ENCODE measurements at places on chromosomes 3 and 15. TPM values are rescaled to one million over a fixed set of nuclear protein-coding genes. Genes with fewer than 3 reads are reported as not detected.

DNA sequence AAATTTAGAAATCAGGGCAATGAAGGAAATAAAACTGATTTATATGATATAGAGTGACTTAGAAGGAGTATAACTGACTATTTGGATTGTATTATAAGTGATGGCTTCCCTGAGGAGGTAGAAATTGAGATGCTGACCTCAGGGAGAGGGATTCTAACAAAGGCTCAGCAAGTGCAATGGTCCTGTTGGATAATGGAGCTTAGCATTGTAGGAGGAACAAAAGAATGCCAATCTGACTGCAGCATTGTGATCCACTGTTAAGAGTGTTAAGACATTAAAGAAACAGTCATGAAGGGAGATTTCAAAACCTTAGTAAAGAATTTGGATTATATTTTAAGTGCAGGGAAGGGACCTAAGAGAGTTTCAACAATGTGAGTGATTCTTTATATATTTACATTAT lies 158.4 kb upstream of the NAALADL2 start:
- no peak for DNase-seq
- no peak overlapping the region for H3K27ac ChIP-seq
- H3K4me3 ChIP-seq = no peak overlapping the region
- no peaks in the 10 kb centered on the region for H3K4me1 ChIP-seq
- no peaks in the 10 kb centered on the region for H3K36me3 ChIP-seq

- no peak overlapping the region for H3K4me3 ChIP-seq
- H3K27ac ChIP-seq = no peak overlapping the region
- no peak for DNase-seq
- H3K27me3 ChIP-seq = no peaks in the 10 kb centered on the region
- no peaks in the 10 kb centered on the region for H3K4me1 ChIP-seq
Observed at GRCh38 chr3:57179580-57180410, 14.6 kb upstream of the IL17RD start.

GRCh38 chr3:183878071-183878470 lies 6.6 kb downstream of the PARL start:
- H3K27ac ChIP-seq = no peak overlapping the region
- peaks cover 14% of the 10 kb centered on the region for H3K4me1 ChIP-seq
- H3K36me3 ChIP-seq = peaks cover 7% of the 10 kb centered on the region
- peak; percentile 39 for DNase-seq
- H3K27me3 ChIP-seq = no peaks in the 10 kb centered on the region

GRCh38 chr15:31339558-31339895 lies 12.9 kb downstream of the KLF13 start:
- H3K27me3 ChIP-seq = no peaks in the 10 kb centered on the region
- peaks cover 99% of the 10 kb centered on the region for H3K4me1 ChIP-seq
- H3K36me3 ChIP-seq = no peaks in the 10 kb centered on the region
- H3K4me3 ChIP-seq = peak overlapping the region; percentile 8

DNA sequence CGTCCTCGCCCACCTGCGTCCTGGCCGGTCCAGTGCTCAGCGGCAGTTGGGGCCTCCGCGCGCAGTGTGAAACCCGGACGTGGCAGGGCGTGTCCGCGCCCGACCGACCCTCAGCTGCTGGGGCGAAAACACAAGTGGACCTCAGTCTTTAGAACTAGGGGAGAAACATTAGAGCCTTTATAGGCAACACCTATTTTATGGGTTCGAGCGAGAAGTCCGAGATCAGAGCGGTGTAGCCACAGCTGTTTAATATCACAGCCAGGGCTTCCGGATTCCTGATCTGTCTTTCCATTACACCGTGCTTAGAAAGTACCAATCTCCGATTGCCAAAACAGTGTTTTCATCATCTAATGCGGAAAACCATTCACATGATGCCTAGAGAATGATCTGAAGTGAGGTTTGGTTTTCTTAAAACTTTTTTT lies 506 bp downstream of the RAD51 start:
- DNase-seq = no peak
- peak overlapping the region; percentile 80 for H3K4me3 ChIP-seq
- peaks cover 16% of the 10 kb centered on the region for H3K4me1 ChIP-seq
- H3K27me3 ChIP-seq = no peaks in the 10 kb centered on the region
- H3K27ac ChIP-seq = no peak overlapping the region

GRCh38 chr15:98609144-98609852 lies 39.0 kb upstream of the IGF1R start:
- H3K4me3 ChIP-seq = no peak overlapping the region
- no peaks in the 10 kb centered on the region for H3K27me3 ChIP-seq
- no peak for DNase-seq

DNA sequence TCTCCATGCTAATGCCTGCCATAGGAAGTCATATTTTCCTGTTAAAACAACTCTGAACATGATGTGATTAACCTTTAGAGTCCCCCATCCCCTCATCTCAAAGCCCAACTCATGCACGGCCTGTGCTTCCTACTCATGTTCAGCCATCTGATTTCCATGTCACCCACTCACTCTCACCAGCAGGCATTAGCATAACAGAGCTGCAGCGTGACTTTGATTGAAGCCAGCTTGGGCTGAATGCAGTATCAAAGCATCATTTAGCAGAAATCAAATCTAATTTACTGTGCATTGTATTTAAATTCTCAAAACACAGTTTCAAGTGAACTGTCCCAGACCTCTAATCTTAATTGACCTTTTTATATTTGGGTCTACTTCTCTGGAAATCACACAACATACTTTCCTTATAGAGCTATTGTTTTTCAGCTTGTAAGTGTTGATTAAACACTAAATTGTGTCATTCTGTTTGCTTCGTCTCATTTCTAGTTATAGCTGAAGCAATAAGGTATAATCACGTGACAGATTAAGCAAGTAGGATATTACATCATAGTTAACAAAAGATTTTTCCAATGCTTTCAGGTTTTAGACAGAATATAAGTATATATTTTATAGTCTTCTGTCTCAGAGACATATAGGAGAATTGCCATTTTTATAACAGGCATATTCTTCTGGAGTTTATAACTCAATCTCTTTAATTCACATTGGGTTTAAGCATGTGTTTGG lies 501.5 kb downstream of the ROBO2 start:
- H3K4me3 ChIP-seq = no peak overlapping the region
- H3K36me3 ChIP-seq = no peaks in the 10 kb centered on the region
- H3K4me1 ChIP-seq = no peaks in the 10 kb centered on the region
- DNase-seq = no peak
- H3K27me3 ChIP-seq = no peaks in the 10 kb centered on the region

DNA sequence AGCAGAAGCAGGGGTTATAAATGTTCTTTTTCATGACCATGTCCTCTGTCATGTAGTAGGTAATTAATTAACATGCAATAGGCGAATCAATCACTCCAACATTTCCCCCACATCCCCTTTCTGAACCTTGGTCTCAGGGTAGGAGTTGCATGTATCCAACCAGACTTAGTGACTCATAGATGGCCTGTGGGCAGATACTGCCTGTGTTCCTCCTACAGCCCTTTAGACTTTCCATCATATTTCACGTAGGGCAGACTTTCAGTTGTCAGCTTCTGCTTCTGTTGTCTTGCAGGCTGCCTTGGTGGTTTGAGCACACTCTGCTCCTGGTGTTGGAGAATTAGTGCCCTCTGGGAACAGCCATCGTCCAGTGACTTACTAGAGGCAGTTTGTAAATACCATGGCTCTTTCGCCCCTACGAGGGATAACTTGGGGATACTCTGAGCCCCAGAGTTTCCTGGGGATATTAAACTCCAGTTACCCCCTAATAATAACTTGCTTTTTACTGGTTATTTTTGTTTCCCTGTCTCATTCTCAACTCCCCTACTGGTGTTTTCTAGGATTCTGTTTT lies 244.4 kb downstream of the EDEM1 start:
- H3K4me3 ChIP-seq = no peak overlapping the region
- H3K27me3 ChIP-seq = no peaks in the 10 kb centered on the region
- no peak overlapping the region for H3K27ac ChIP-seq
- no peaks in the 10 kb centered on the region for H3K36me3 ChIP-seq
- H3K4me1 ChIP-seq = no peaks in the 10 kb centered on the region
- no peak for DNase-seq

- no peak overlapping the region for H3K4me3 ChIP-seq
- peaks cover 57% of the 10 kb centered on the region for H3K27me3 ChIP-seq
- H3K4me1 ChIP-seq = peaks cover 19% of the 10 kb centered on the region
- no peak for DNase-seq
Observed at GRCh38 chr3:147397155-147397874, 9.0 kb downstream of the ZIC4 start.

GRCh38 chr3:81173514-81173913 lies 587.9 kb downstream of the GBE1 start:
- H3K4me1 ChIP-seq = no peaks in the 10 kb centered on the region
- H3K36me3 ChIP-seq = no peaks in the 10 kb centered on the region
- no peak overlapping the region for H3K4me3 ChIP-seq
- DNase-seq = no peak
- no peak overlapping the region for H3K27ac ChIP-seq

DNA sequence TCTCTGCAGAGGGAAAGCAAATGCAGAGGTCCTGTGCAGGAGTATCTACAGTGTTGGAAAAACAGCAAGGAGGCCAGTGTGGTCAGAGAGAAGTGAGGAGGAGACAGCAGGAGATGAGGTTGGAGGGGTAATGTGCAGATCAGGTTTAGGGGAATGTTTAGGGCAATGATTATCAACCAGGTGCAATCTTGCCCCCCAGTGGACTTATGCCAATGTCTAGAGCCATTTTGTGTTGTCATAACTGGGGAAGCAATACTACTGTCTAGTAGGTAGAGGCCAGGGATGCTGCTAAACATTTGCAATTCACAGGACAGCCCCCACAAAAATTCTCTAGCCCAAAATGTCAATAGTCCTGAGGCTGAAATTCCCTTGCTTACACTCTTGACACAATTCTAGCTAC lies 13.1 kb downstream of the CCDC191 start:
- H3K27ac ChIP-seq = no peak overlapping the region
- H3K4me1 ChIP-seq = no peaks in the 10 kb centered on the region
- no peak overlapping the region for H3K4me3 ChIP-seq
- H3K27me3 ChIP-seq = no peaks in the 10 kb centered on the region
- H3K36me3 ChIP-seq = no peaks in the 10 kb centered on the region

DNA sequence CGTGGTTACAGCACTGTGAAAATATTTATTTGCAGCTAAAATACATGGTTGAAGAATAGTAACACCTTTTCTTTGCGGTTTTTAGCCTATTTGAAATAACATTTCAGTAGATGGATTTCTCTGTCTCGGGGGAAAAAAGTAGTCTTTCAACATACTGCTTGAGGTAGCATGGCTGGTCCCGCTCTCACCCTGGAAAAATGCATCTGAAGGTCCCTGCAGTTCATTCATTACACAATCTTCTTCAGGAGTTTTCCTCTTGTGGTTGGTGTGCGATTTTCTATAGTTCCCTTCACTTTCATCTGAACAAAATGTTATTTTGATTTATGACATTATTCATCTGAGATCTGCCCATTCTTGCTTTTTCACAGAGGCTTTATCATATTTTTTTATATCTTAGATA lies 75.9 kb downstream of the STRIT1 start:
- no peaks in the 10 kb centered on the region for H3K36me3 ChIP-seq
- no peaks in the 10 kb centered on the region for H3K27me3 ChIP-seq
- no peak overlapping the region for H3K27ac ChIP-seq
- no peak for DNase-seq
- no peaks in the 10 kb centered on the region for H3K4me1 ChIP-seq

- no peaks in the 10 kb centered on the region for H3K36me3 ChIP-seq
- no peaks in the 10 kb centered on the region for H3K27me3 ChIP-seq
- no peak overlapping the region for H3K4me3 ChIP-seq
- H3K4me1 ChIP-seq = no peaks in the 10 kb centered on the region
Observed at GRCh38 chr15:78982736-78983135, 37.9 kb upstream of the CTSH start.

GRCh38 chr3:155602307-155602706 lies 142.6 kb downstream of the PLCH1 start:
- H3K27me3 ChIP-seq = no peaks in the 10 kb centered on the region
- no peaks in the 10 kb centered on the region for H3K4me1 ChIP-seq
- H3K36me3 ChIP-seq = no peaks in the 10 kb centered on the region
- no peak for DNase-seq
- no peak overlapping the region for H3K4me3 ChIP-seq
- H3K27ac ChIP-seq = no peak overlapping the region

- peaks cover 3% of the 10 kb centered on the region for H3K27me3 ChIP-seq
- H3K4me3 ChIP-seq = no peak overlapping the region
- no peaks in the 10 kb centered on the region for H3K36me3 ChIP-seq
- H3K27ac ChIP-seq = no peak overlapping the region
- DNase-seq = no peak
Observed at GRCh38 chr15:59751552-59752413, 62.7 kb upstream of the BNIP2 start.

DNA sequence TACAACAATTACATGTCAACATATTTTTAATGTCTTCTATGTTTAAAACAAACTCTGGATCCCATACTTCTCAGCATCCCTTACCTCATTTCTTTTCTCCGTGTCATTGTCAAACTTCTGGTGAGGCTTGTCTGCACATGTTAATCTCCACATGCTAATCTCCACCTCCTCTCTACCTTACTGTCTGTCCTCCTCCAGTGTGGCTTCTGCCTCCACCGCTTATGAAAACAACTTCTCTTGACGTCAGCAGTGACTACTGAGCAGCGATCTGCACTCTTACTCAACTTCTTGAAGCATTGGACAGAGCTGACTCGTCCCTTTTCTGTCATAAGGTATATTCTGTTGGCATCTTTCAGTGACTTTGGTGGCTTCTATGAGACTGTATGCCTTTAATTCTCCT lies 338.2 kb upstream of the THRB start:
- H3K4me3 ChIP-seq = no peak overlapping the region
- no peak overlapping the region for H3K27ac ChIP-seq
- H3K36me3 ChIP-seq = no peaks in the 10 kb centered on the region
- no peak for DNase-seq
- H3K27me3 ChIP-seq = peaks cover 6% of the 10 kb centered on the region

- H3K4me3 ChIP-seq = peak overlapping the region; percentile 49
- no peaks in the 10 kb centered on the region for H3K36me3 ChIP-seq
- H3K4me1 ChIP-seq = peaks cover 3% of the 10 kb centered on the region
- H3K27me3 ChIP-seq = no peaks in the 10 kb centered on the region
Observed at GRCh38 chr3:150183678-150184425, 213.2 kb upstream of the PFN2 start.

GOLGA8K gene
- not detected for total RNA-seq

AP3B2 gene
- 0.60 TPM for total RNA-seq

SCN11A gene
- 0.09 TPM for total RNA-seq

PGBD4 gene
- 1.4 TPM for total RNA-seq

SEMA5B gene
- total RNA-seq = 2.2 TPM

Data from heart left ventricle (tissue), 16 donors.